ENCODE measurements at places on chromosomes 2 and 18.

- no peak for DNase-seq
Measured at GRCh38 chr2:108270768-108271506, 17.8 kb upstream of the SULT1C2 start.

DNA sequence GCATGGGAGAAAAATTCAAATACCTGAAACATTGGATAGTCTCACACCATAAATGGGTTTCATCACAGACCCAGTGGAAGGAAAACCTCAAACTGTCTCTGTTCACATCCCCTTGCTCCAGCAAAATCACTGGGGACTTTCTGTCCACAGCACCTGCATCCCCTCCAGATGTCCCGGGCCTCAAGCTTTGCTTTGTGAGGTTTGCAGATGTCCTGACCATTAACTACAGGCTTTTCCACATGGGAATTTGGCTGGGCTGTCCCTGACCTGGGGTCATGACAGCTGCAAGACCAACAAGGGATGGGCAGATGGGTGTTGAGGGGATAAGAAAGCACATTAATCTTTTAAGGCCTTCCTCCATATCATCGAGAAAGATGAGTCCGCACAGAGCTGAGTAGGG lies 427.9 kb downstream of the TXNL1 start:
- no peak for DNase-seq

- no peak for DNase-seq
Measured at GRCh38 chr2:202072226-202072625, 829 bp upstream of the KIAA2012 start.

DNA sequence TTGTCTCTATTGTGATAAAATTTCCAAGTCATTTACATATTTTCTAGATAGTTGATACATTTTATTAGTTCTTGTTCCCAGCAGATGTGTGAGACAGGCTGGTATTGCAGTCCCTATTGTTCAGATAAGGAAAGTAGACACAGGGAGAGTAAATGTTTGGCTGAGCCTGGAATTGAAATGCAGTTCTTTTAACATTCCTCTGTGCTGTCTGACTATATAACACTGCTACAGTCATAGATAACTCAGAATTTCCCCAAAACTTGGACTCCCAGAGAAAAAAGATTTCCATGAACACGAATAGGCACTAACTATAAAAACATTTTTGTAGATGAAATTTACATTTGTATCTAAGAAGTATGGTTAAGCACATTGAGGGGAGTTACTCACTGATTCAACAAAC lies 71.4 kb downstream of the PLCL1 start:
- DNase-seq = no peak

- no peak for DNase-seq
Measured at GRCh38 chr2:74851191-74851566, 17.3 kb downstream of the HK2 start.

GRCh38 chr18:56197241-56197859 lies 441.0 kb downstream of the TXNL1 start:
- no peak for DNase-seq

- no peak for DNase-seq
Measured at GRCh38 chr2:140873915-140874531, 1256.8 kb downstream of the LRP1B start.

- DNase-seq = no peak
Measured at GRCh38 chr18:75677696-75678455, 250.4 kb upstream of the SMIM21 start.

- DNase-seq = no peak
Measured at GRCh38 chr2:159855557-159856061, 57.6 kb upstream of the CD302 start.

- peak; percentile 29 for DNase-seq
Measured at GRCh38 chr2:69601179-69601612, 42.3 kb downstream of the AAK1 start.

GRCh38 chr18:24810561-24811305 lies 350.3 kb downstream of the HRH4 start:
- DNase-seq = no peak

- DNase-seq = no peak
Measured at GRCh38 chr18:50754297-50754696, 65.5 kb downstream of the MRO start.

DNA sequence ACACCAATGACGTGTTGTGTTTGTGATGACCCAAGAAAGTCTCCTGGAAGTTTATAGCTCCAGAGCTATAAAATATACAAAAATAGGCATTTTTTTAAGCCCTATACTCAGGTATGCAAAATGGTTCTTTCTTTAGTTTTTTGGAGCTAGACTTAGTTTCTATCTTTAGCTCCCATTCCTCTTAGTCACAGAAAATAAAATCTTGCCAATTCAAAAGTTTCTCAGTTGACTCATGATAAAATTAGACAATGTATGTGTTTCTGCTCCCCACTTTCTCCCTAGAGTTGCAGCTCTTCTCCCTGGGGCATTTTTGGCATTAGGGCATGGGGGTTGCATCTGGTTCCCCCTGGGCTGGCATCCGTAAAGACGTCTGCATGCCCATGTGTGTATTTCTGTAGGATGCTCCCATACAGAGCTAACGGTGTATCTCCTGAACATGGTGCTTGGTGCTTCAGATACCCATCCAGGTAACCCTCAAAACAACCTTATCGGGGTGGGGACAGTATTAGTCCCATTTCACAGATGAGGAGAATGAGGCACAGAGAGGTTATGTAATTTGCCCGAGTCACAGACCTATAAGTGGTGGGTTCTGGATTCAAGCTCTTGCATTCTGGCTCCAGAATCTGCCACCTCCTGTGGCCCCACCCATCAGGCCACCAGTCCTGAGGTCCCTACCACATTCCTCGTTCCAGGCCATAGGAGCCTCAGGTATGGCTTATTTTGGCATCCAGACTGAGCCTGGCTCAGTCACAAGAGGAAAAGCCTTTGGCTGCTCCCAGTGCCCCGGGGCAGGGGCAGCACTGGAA lies 43.1 kb upstream of the ASAP2 start:
- no peak for DNase-seq

- DNase-seq = no peak
Measured at GRCh38 chr2:128502200-128502599, 183.5 kb upstream of the HS6ST1 start.

- no peak for DNase-seq
Measured at GRCh38 chr18:75624869-75625268, 197.4 kb upstream of the SMIM21 start.

GRCh38 chr2:233936089-233936488 lies 18.9 kb downstream of the TRPM8 start:
- DNase-seq = no peak

DNA sequence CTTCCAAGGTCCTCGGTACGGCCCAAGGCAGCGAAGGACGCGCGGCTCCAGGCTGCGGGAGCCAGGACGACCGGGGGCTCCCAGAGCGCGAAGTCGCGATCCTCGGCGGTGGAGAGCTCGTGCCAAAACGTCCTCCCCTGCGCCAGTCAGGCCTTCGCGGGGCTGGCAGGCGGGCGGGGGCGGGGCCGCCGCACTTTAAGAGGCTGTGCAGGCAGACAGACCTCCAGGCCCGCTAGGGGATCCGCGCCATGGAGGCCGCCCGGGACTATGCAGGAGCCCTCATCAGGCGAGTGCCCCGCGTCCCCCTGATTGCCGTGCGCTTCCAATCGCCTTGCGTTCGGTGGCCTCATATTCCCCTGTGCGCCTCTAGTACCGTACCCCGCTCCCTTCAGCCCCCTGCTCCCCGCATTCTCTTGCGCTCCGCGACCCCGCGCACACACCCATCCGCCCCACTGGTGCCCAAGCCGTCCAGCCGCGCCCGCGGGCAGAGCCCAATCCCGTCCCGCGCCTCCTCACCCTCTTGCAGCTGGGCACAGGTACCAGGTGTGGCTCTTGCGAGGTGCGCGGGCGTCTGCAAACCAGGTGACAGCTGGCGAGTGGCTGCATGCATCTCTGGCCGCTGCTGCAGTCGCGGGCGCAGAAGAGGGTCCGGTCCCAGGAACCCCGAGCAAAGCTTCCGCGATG lies at the start of gene CIDEA:
Gene CIDEA, plus strand, starts transcription at position 226 of the 684 bp plus-strand sequence. Its CDS starts 23 bp downstream, at position 249.
- no peak for DNase-seq

GRCh38 chr2:151570191-151570590 lies 160.5 kb downstream of the RIF1 start:
- no peak for DNase-seq
